Ovary (tissue), 10 donors: ENCODE measurements at places on chromosomes 3 and 15.

- DNase-seq: no peak
Observed at GRCh38 chr3:156997351-156997750, 162.6 kb downstream of the CCNL1 start.

DNA sequence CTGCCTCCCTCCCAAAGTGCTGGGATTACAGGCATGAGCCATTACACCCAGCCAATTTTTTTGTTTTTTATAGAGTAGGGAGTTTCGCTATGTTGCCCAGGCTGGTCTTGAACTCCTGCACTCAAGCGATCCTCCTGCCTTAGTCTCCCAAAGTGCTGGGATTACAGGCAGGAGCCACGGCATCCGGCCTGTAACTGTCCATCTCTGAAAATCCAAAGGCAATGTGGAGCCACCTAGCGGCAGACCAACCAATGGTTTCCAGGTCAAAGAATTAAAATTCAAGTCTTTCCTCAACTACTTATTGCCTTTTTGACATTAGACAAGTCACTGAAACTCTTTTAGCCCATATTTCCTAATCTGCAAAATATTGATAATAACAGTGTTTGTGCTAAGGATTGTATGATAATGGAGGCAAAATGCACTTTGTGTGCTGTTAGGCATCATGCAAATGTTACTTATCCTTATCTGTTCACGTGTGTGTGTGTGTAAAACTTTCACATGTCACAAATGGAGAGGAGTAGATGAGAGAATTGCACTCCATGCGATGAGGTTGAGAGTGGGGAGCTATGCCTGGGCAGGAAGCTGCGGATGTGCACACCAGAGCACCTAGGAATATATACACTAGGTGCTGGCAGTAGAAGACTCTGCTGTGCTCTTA, 48.7 kb downstream of the COL8A1 start:
- peak; percentile 61 for DNase-seq

DNA sequence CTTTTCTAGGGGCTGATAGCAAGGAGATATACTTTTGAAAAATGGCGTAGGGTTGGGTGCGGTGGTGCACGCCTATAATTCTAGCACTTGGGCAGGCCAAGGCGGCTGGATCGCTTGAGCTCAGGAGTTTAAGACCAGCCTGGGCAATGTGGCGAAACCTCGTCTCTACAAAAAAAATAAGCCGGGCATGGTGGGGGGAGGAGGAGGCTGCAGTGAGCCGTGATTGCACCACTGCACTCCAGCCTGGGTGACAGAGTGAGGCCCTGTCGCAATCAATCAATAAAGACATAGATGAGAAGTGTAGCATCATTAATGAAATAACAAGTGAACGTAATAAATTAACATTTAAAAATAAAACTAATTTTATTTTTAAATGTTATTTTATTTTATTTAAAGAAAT, 134.6 kb downstream of the SLCO3A1 start:
- DNase-seq: no peak

DNA sequence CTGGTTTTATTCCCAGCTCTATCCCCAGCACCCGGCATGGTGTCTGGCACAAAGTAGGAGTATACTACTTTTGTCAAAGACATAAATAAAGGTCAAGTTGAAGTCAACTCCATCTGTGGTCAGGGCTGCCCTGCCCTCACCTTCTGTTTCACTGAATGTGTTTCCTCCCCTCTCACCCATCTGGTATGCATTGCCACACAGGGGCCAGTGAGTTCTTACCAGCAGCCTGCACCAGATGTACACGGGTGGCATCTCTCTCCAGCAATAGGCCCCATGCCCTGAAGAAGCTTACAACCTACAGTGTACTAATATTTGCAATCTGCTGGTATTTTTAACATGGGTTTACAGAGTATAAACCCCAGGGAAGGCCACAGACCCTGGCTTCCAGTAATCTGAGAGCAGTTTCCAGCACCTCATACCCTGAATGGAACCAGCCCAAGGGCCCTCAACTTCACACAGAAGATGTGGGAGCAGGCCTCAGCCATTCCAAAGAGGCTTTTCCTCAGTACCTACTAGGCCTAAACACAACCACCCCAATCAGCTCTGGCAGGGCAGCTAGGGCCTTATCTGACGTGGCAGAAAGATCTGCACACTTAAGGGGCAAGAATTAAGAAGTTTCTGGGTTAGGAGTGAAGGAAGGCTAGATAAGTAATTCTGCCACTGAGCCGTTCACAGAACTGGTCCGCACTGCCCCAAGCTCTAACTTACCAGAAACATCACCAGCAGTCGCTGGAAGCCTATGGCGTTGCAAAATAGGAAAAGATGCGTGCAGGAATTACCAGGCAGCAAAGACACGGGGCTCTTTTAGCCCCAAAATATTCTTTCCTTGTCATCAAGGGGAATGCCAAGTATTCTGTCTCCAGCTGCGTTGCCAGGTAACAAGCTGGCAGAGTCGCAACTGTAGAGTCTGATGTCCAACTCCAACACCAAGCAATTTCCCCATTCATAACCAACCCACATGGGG, 2.1 kb downstream of the IDH2 start:
- DNase-seq: peak; percentile 38

DNA sequence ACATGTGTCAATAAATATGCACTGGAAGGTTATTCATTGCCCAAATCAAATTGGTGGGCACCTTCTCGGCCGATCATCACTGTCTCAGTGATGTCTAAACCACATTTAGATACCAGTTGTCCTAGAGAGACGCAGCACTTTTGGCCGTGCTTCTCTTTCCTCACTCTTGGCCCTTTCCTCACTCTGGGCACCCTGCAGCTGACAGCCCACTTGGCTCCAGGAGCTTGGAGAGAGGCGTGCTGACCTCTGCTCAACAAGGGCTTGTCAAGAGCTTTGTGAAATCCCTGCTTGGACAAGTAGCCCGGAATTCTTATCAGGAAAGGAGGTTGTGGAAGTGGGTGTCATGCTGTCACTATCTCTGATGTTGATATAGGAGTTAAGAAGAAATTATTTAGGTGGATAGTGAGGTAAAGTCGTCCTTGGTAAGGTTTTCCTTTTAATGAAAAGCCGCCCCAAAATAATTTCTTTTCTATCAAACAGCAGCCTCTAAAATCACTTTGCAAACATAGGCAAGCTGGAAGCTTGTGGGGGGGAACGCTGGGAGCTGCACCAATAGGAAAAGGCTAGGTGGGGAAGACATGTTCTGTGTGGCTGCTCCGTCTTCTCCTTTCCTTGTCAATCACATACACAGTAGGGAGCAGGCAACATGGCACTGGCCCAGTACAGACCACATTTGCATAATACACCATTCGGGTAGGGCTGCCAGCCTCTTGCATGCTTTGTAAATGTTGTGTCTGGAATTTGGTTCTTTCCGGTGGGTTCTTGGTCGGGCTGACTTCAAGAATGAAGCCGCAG, 126.8 kb upstream of the UBE3A start:
- DNase-seq: no peak

DNA sequence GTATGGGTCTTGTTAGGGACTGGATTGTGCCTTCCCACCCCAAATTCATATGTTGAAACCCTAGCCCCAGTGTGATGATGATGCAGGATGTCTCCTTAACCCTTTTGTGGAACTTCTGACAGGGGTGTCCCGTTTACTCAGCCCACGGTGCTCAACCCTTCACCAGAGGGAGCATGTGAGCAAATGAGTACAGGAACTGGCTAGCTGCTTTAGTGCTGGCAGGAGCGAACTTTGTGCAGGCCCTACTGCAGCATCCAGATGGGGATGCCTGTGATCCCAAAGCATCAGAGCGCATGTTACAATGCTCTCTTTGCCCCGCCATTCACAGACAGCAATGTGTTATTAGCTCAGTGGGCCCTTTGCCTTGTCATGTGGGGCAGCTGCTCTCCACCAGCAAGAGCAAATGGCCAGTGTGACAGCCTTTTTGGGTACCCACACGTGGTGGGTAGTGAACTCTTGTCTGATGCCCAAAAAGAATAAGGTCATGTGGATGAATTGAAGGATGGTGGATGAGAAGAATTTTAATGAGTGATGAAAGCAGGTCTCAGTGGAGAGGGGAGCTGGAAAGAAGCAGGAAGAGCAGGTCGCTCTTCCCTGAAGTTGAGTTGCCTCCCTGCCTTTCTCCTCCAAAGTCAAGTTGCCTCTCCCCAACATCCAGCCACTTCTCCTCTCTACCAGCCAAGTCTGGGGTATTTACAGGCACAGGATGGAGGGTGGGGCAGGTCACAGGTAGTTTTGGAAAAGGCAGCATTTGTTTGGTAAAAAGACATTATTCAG, 63.3 kb upstream of the STRIT1 start:
- no peak for DNase-seq

- peak; percentile 79 for DNase-seq
Observed at GRCh38 chr3:23685541-23686258, 120.1 kb upstream of the UBE2E1 start.

DNA sequence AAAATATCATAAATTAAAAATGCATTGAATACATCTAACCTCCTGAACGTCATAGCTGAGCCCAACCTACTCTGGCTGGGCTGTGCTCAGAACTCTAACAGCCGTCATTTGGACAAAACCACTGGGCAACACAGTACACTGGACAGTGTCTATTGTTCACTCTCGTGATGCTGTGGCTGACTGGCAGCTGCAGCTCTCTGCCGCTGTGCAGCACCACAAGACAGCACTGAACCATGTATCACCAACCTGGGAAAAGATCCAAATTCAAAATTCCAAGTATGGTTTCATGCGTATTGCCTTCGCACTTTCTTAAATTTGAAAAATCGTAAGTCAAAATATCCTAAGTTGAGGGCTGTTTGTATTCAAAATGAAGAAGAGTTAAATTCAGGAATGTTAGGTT, 145.1 kb upstream of the CNTN4 start:
- no peak for DNase-seq

DNA sequence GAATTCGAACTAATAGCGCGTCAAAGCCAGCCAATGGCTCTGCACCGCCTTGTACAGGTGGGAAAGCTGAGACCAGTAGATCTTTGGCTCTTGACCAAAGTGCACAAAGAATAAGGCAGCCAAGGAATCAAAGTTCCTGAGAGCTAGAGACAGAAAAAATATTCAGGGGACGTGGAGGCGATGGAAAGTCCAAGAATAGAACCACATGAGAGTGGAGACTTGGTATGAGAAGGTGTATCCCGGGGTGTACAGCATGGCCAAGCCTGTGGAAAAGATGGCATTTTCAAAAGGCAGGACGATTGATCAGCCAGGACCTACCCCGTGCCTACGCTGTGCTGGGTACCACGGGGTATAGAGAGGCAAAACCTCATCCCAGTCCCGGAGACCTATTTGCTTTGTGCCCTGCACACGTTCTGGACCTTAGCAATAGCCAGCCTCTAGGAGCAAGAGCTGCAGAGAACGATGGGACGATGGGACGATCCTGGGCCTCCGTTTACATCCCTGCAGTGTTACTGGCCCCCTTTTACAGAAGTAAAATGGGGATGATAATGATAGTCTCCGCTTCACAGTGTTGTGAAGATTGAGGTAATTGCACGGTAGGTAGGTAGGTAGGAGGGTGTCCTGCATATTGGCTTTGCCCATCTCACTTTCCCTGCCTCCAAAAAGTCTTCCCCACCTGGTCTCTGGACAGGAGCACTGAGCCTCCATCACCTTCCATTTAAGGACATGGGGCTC, 583 bp upstream of the RBSN start:
- DNase-seq: no peak

GRCh38 chr3:85567071-85567676, 608.4 kb downstream of the CADM2 start:
- DNase-seq: no peak

- DNase-seq: no peak
Observed at GRCh38 chr3:45965653-45966052, 22.4 kb downstream of the CXCR6 start.

DNA sequence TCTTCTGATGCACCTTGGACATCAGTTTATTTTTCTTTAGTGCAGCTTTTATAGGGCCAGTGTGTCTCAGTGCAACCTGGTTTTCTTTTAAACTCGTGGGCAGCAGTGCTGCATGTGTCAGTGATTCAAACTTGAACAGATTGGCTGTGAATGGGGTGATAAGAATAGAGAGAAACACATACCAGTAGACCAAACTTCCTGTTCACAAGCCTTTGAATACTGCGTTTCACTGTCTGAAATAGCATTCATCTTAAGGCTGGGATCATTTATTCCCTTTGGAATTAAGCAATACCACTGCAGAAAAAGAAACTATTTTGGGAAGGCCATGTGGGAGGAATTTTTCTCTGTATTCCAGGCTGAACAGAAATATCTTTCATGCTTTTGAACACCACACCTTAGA, 51.7 kb downstream of the PHLDB2 start:
- DNase-seq: no peak

- DNase-seq: no peak
Observed at GRCh38 chr3:183826448-183827250, 1.3 kb upstream of the MAP6D1 start.

DNA sequence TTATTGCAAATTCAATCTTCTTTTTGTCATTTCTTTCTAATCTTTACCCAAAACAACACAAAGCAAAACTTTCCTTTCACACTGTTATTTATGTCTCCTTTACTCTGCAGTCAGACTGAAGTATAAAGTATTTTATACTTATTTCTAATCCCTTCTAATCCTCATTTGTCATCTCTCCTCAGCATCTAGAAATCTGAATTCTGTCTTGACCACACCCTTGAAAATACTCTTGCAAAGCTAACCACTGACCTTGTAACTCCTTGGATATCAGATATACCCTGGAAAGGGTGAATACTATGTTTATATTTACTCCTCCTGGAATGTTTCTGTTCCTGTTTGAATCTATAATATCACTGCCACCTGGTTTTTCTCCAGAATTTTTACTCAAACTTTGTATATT, 481.1 kb downstream of the ZNF385D start:
- no peak for DNase-seq

DNA sequence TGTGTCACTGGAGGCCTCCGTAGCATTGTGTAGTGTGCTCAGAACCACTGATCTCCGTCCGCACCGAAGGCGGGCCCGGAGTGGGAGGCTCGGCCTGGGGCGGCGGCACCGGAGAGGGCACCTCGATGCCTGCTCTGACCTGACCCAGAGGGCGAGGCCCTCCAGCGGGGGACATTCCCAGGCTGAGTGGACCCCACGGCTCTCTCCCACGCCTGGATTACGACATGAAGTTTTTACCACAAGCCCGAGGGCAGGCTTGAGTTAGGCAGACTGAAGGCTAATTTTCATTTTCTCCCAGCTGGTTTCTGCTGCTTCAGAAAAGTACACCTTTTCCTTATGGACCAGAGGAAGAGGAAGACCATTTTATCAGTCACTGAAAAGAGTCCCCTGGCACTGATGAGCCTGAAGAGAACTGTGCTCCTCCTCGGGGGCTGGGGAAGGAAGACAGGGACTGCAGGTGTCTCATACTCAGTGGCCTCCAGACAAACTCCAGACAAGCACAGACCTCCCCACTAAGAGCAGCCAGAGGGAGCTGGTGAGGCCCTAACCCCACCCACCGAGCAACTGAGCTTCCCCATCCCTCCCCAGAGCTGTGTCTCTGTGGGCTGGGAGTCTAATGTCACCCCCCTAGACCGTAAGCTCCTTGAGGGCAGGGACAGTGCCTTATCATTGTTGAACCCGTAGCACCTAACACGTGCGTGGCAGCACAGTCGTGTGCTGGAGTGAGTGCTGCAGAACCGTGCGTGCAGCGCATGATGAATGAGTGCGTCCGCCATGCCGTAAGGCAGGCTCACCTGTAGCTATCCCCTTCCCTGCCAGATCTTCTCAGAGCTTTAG, 74.5 kb upstream of the BLM start:
- no peak for DNase-seq

GRCh38 chr15:34031987-34032760, 6.8 kb downstream of the AVEN start:
- DNase-seq: no peak

- no peak for DNase-seq
Observed at GRCh38 chr15:72078887-72079286, 39.1 kb downstream of the MYO9A start.

GRCh38 chr15:91947293-91947679, 93.8 kb downstream of the SLCO3A1 start:
- no peak for DNase-seq
